ENCODE measurements at places on chromosomes 4 and X.

GRCh38 chr4:31237233-31237632 lies 517.1 kb downstream of the PCDH7 start:
- DNase-seq: no peak

DNA sequence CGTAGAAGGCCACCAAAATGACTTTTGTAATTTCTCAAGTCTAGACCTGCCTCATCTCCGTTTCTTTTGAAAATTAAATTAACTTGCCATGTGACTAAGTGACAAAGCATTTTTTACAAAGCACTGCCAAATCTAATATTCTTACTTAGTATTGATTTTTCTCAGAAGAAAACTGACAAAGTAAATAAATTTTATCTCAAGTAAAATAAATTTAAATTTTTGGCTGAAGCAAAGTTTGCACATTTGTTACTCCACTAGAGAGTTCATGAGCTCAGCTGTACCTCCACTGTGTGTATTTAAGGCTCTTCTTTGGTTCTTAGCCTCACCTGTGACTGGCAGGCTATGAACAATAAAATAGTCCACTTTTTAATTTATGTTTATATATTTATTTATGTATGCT lies 441.1 kb upstream of the PCDH10 start:
- no peak for DNase-seq

DNA sequence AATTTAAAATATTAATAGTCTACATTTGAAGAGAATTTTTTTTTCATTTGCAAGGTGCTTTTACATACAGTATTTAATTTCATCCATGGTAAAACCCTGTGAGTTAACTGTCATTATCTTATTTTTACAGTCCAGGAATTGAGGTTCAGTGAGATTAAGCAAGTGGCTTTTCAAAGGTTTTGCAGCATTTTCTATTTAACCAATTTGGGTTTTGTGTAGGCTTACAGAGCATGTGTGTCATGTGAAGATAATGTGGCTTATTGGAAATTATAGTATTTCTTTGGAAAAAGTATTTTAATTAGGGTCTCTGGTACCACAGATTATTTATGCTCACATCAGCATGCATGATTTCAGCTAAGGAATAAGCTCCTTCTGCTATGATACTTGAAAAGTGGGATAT lies 4.5 kb downstream of the XK start:
- no peak for DNase-seq

DNA sequence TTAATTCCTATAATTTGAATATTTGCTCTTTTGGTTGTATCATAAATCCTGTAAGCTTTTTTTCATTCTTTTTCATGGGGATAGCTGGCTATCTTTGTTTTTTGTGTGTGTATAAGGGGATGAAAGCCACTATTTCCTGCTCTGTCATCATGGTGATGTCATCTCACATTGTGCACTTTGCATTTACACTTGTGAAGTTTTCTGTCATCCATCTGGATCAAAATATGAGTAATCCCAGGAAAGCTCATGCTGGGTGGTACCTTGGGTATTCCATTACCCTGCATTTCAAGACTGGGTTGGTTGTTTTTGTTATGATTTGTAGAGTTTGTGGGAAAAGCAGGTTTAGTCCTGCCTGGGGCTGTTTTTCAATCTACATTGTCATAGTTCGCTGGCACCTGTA lies 367.3 kb downstream of the CHIC1 start:
- DNase-seq: no peak

- no peak for DNase-seq
These were observed 135.5 kb downstream of the REPS2 start for GRCh38 chrX:17081968-17082367.

GRCh38 chrX:41335958-41336331 lies 2.0 kb downstream of the DDX3X start:
- DNase-seq: no peak

GRCh38 chr4:22019676-22020075 lies 71.1 kb upstream of the KCNIP4 start:
- DNase-seq: no peak

GRCh38 chrX:22135994-22136684 lies 104.0 kb downstream of the PHEX start:
- no peak for DNase-seq

DNA sequence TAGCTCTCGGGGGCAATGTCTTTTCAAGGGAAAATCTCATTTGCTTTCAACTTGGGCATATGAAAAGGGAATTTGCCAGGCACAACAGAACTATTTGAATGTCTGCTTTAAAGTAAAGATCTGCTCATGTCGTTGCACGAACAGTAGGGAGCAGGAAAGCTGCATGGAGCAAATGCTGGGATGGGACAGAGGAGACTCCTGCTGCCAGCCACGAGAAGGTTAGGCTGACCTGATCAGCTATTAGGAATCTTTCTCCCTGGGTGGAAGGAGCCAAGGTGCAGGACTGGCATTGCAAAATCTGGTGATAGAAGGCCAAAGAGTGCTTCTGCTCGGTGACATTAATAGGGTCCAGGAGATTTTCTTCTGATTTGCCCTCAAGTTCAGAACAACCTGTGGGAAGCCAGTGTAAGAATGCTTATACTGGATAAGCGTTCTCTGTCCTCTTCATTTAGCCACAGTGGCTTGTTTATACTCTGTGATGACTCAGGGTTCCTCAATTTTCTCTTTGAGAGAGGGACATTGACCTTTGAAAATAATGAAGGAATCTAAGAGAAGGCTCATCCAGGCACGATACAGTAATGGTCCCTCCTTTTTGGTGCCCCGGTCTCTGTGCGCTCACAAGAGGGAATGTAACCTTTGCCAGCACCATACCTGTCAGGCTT lies 22.9 kb downstream of the FHL1 start:
- no peak for DNase-seq

- DNase-seq: no peak
These were observed 11.0 kb downstream of the ARHGAP36 start for GRCh38 chrX:131068945-131069719.

DNA sequence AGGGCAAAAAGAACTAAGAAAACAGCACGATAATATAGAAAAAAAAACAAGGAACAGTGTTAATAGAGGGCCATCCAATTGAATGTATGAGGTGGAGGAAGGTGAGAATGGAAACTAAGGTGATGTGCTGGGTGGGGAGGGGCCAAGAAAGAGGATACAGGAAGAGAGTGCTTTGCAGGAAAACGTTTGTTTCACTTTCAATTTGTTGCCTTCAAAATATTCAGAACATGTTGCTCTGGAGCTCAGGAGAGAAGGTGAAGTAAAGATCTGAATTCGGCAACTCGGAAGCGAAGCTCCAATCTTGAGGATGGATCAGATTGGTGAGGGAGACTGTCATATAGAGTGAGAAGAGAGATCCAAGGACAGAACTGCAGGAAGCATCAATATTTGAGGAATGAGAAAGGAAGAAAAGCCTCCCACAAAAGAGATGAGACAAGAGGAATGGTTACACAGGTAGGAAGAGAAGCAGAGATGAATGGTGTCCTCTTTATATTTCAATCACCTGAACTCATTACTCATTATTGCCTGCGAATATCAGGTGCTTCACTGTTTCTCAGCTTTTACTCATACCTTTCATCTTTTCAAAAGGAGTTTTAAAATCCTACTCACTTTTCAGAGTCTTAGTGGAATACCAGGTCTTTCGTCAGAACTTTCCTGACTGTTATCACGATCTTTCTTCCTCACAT lies 14.7 kb upstream of the SEC24D start:
- no peak for DNase-seq

- no peak for DNase-seq
These were observed 2023.7 kb downstream of the ARAP2 start for GRCh38 chr4:34220601-34221000.

All from NCI-H1417 treated with DMSO at 0.1 percent for 48 hours (cell line).